Psoas muscle (tissue), 8 donors: ENCODE measurements at places on chromosomes 3 and 15. TPM values are rescaled to one million over a fixed set of nuclear protein-coding genes. Genes with fewer than 3 reads are reported as not detected.

The GP5 gene
- total RNA-seq: not detected

The CACNA2D3 gene
- 6.7 TPM for total RNA-seq

- no peak for DNase-seq
Measured at GRCh38 chr15:43143203-43143941, 10.0 kb downstream of the TMEM62 start.

The PTX3 gene
- 0.63 TPM for total RNA-seq

The C3orf49 gene
- not detected for total RNA-seq

DNA sequence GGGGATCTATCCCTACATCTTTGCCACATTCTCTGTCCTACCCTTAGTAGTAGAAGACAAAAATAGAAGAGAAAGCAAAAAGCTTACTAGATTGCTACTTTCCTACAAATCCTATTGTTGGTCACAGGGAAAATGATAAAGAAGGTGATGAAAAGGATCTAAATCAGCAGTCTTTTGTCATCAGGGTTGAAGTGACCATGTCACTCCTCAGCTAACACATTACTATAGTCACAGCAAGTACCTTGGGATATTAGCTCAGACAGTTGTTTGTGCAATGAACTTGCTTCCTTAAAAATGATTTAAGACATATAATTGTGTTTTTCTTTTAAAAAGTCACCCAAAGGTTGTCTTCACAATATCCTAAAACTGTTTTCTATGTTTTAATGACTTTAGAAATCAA, 6.3 kb downstream of the ST3GAL6 start:
- DNase-seq: no peak

The STRA6 gene
- not detected for total RNA-seq

DNA sequence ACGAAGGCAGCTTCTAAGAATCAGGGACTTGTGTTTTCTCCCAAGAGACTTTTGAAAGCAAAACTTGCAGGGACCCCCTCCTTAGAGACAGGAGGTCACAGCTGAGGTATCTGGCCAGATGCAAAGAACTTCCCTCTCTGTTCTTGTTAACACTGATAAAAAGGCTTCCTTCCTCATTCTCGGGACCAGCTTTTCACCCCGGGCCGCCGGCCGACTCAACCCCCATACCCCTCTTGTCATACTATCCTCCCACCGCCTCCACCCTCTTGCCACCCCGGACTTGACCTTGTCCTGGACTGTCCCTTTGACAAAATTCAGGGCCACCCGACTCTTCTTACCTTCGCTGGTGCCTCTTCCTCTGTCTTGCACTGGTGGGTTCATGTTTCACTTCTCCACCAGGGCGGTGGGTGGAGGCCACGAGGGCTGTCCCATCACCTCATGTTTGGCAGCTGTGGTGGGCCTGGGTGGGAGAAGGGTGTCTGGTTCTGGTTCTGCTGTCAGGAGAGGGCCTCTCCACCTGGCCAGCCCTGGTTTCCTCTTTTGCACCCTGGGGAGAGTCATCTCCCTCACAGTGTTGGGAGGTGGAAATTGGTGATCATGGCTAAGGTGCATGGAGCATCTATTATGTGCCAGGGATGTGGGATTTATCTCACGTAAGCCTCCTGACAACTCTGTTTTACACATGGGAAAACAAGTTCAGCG, 32.5 kb downstream of the BHLHE40 start:
- DNase-seq: no peak

GRCh38 chr3:130700541-130700940, 46.1 kb downstream of the PIK3R4 start:
- no peak for DNase-seq

- DNase-seq: no peak
Measured at GRCh38 chr15:99440551-99441443, 125.0 kb upstream of the MEF2A start.

DNA sequence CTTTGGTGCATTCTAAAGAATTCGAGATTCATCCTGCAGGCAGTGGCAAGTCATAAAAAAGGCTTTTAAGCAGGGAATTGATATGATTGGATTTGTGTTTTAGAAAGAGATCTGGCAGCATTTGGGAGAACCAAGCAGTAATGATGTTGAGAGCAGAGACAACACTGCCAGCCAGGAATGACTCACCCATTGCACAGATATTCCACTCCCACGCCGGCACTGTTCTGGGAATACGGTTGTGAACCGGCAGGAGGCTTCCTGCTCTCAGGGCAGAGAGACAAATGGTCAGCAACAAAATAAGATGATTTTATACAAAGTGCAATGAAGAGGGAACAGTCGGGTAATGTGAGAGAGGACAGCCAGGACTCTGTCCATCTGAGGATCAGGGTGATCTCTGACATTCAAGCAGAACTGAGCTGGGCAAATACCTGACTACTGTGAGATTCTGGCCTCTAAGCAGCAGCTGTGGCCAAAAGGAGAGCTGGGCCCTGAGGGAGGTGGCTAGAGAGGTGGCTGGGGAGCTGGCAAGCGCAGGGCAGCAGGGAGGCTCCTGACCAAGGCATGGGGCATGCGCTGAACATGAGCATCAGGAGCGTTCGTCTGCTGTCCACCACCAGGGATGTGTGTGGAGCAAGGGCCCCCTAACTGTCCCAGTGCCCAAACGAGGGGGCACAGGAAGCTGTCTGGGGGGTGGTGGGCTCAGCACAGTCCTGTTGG, 56.1 kb upstream of the PLXNA1 start:
- peak; percentile 80 for DNase-seq

DNA sequence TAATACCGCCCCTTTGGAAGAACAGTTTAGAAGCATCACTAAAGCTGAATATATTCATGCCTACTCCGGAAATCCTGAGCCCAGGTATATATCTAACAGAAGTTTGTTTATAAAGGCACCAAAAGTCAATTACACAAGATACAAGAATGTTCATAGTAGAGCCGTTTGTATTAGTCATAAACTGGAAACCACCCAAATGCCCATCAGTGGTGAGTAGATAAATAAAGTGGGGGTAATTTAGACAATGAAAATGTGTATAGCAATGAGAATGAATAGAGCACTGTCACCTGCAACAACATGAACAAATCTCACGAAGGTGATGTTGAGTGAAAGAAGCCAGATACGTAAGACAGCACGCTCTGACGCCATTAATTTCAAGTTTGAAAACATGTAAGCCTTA, 68.3 kb upstream of the GLCE start:
- DNase-seq: no peak

DNA sequence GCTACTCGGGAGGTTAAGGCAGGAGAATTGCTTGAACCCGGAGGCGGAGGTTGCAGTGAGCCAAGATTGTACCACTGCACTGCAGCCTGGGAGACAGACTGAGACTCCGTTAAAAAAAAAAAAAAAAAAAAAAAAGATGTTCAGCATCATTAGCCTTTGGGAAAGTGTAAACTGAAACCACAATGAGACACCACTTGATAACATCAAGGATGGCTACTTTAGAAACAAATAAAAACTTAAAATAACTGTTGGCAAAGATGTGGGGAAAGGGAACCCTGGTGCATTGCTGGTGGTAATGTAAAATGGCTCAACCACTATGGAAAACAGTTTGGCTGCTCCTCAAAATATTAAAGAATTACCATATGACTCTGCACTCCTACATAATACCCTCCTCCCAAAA, 1.9 kb downstream of the LEO1 start:
- no peak for DNase-seq

The IQCH gene
- 0.90 TPM for total RNA-seq

DNA sequence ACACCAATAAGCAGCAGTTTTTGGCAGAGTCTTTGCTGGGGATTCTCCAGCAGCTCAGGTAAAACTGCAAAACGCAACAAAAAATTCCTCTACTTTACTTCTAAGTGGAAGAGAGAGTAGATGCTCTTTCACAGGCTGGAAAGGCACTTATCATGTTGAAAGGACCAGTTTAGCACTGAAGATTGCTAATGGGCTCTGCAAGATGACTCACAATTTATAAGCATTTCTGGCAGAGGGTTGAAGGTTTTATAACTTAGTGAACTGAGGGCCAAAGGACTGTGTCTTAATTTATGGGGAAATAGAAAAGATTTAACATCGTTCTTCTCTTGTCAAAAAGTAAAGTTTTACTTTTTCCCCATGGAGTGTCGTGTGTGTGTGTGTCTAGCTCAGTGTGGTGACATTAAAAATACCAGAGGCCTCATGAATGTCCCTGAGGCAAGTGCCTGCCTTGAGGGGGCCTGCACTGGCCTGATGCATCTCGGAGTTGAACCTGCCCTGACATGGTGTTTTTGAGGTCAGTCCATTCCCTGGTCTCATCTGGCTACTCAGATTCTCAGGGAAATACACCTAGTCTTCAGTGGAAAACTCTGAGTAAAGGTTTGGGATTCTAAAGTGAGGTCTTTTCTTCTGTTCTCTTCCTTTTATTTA, 1092.0 kb downstream of the NAALADL2 start:
- no peak for DNase-seq

- DNase-seq: peak; percentile 31
Measured at GRCh38 chr15:85044251-85044853, 62.7 kb downstream of the PDE8A start.

DNA sequence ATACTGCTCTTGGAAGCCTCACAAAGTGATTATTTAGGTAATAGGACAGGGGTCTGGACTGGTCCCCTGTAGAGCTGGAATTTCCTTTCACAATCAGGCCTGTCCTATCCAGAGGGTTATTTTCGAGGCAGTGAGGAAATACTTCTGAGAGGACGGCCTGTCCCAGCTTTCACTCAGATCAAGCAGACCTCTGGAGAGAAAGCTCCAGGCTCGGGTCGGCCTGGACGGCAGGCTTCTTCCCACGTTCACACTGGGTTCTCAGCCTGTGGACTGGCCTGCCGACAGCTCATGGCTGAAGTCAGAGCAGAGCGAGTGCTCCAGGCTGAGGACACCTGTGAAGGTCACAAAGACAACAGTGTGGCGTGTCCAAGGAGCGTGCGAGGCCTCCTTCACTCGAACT, 405.3 kb downstream of the VPS13C start:
- DNase-seq: peak; percentile 56

DNA sequence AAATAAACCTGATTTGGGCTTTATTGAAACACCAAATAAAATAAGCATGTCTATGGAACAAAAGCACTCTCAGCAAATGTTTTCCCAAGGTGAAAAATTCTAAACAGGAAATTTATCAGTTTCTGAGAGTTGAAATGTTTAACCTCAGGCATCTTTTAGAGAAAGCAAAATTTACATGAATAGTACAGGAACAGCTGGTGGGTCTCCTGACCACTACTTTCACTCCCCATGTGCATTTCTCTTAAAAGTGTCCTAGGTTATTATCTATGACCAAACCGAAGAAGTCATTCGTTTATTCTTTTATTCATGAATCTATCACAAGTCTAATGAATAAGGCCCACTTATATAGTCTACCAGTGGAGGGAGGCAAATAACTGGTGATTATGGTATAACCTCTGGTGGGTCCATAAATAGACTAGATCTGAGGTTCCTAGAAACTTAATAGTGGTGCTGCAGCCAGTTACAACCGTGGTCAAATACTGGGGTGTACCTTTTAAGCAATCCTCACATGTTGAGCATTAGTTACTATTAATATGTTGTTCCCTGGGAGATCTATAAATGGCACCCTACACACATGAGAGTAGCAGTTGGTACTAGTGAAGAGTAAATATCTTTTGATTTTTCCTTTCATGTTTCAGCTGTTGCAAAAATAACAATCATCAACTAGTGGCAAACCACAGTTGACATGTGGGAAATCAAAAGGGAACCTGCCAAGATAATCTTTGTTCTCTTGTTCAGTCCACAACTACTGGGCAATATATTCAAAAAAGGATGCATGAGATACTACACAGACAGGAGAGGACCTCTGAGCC, 169.3 kb upstream of the STAC start:
- DNase-seq: no peak

- DNase-seq: peak; percentile 27
Measured at GRCh38 chr3:134354612-134355251, 19.5 kb downstream of the AMOTL2 start.

DNA sequence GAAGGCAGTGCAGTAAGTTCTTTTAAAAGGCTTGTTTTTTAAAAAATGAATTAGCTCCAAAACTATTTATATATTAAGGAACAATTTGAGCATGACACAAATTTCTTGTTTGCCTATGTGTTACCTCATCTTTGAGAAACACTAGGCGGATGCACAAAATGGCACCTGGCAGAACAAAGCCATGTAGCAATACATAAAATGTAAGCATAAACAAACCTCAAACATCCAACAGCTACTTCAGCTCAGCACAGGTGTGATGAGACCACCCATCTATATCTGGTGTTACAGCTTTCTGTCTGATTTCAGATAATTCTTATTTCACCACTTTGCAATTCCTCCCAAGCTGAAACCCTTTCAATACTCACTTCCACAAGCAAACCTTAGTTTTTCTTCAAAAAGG, 221.2 kb upstream of the CNTN6 start:
- no peak for DNase-seq

DNA sequence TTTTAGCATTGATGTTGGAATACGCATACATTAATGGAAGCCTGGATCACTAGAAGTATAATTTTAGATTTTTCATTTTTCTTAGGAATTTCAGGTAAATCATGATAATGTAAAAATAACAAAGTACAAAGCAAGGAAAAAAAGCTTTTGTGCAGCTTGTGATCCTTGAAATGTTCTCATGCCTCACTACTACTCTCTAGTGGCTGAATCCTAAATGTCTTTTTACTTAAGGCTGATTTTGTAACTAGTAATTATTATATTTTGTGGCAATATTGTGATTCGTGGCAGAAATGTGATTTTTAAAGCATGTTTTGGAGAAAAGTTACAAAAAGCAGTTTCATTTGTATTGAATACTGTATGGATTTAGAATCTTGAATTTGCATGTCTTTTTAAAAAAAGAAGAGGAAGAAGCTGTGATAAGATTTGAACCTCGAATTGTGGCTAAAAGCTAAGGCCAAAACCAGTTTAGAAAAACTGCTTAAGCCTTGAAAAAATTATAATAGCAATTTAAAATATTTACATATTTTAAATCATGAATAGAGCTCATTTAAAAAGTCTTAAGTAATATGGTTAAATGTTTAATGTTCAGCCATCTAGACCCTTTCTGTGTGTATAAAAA, 39.0 kb downstream of the U2SURP start:
- DNase-seq: no peak

GRCh38 chr15:76584868-76585575, 248.4 kb downstream of the ISL2 start:
- no peak for DNase-seq

DNA sequence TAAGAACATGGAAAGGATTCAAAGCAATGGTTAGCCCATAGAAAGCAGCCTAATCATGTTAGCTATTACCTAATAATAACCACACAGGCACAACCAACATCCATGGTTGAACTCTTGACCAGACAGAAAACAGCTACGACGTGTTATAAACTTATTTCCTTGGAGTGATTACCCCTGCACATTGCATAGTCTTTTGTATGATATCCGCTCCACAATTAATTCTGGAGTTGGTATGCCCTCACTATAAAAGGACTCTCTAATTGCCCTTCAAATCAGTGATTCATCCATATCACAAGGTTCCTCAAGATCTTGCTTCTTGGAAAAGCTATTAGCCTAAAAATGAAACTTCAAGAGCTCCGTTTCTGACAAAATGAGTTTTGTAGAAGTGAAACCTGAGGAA, 117.9 kb downstream of the SYNPR start:
- DNase-seq: no peak

GRCh38 chr3:42653560-42654330, at the start of gene ZBTB47:
TSS of gene ZBTB47 (plus strand) at chr3:42653697. CDS start at chr3:42658356, 4,659 bp downstream.
- DNase-seq: peak; percentile 79

- DNase-seq: no peak
Measured at GRCh38 chr15:64975390-64975789, 14.3 kb downstream of the SPG21 start.

GRCh38 chr3:185420762-185421161, 57.8 kb downstream of the MAP3K13 start:
- DNase-seq: no peak
